M059J (cell line): ENCODE measurements at places on chromosomes 2 and 18.
A peak's percentile ranks its signal among the peaks of the same experiment; 100 is the strongest.

DNA sequence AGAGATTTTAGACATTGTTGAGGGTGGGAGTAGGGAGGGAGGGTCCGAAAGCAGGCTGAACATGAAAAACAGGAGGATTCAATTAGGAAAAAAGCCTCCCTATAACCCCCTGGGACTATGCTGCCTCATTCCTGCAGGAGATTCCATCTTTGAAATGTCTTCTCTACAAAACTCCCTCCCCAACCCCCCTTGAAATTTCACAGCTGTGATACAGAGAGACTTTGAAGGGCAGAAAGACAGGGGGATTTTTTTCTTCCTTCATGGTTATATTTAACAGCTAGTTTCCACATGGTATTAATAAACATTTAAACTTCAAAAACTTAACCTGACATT is 57.6 kb downstream of the TRIB2 start:
- DNase-seq: no peak

DNA sequence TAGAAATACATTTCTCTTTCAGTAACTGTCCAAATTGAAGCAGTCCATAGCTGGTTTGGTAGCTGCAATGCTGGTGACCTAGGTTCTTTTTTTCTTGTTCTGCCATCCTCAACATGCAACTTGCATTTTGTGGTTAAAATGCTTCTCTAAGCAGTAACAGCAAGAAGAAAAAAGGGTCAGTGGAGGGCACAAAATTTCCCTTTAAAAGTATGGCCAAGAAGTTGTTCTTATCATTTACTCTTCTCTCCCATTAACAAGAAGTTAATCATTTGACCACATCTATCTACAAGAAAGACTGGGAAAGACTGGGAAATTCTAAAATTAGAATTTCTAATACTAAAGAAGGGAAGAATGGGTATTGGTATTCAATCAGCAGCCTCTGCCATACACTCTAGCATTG is 569.9 kb downstream of the CPS1 start:
- DNase-seq: no peak

GRCh38 chr18:6256521-6256920 is 158.2 kb downstream of the L3MBTL4 start:
- no peak for DNase-seq

- peak; percentile 94 for DNase-seq
Measured at GRCh38 chr2:240433973-240434727, 1.3 kb upstream of the GPC1 start.

DNA sequence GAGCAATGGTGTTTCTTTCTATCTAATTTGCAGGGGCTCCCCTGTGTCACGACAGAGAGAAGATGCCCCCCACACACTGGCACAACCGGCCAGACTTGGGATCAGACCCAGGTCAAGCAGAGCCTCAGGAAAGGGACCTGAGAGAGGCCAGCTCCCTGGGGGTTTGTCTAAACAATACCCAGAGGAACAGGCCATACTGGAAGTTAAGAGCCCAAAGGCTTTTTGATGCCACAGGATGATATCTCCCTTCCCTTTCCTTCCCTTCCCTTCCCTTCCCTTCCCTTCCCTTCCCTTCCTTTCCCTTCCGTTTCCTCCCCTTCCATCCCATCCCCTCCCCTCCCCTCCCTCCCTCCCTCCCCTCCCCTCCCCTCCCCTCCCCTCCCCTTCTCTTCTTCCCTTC is 139.2 kb downstream of the ARL4C start:
- DNase-seq: no peak

DNA sequence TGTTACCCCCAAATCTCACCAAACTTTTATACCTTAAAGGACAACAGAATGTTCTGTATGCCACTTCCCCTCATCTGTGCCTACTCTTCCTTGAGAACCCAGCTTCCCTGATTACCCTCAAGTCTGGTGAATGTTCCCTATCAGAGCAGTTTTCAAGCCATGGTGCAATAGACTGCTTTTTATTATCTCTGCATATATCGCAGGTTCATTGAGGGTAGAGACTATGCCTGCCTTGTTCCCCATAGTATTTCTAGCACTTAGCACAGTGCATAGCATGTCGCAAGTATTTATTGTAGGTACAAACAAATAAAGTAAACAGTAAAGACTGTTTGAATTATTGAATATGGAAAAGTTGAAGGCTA is 146.6 kb downstream of the HAUS1 start:
- DNase-seq: no peak

DNA sequence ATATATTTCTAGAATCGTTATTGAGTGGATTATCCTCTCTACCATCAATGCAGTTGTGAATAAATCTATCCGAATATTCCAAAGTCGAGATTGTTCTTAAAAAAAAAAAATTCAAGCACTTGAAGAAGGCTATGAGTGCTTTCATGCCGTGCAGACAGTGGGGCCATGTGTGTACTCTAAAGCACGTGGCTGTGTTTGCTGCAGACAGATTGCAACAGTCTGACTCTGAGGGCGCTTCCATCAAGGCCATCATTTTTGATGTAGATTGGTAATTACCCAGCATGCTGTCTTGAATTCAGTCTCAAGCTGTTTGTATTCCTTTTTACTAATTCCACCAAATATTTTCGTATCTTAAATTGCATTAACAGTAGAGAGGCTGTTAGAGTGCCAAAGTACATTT is 325.9 kb upstream of the LINC00305 start:
- no peak for DNase-seq

- no peak for DNase-seq
Measured at GRCh38 chr18:48829443-48830149, 121.2 kb downstream of the SMAD7 start.

GRCh38 chr2:23589739-23590138 is 204.8 kb downstream of the KLHL29 start:
- DNase-seq: no peak

DNA sequence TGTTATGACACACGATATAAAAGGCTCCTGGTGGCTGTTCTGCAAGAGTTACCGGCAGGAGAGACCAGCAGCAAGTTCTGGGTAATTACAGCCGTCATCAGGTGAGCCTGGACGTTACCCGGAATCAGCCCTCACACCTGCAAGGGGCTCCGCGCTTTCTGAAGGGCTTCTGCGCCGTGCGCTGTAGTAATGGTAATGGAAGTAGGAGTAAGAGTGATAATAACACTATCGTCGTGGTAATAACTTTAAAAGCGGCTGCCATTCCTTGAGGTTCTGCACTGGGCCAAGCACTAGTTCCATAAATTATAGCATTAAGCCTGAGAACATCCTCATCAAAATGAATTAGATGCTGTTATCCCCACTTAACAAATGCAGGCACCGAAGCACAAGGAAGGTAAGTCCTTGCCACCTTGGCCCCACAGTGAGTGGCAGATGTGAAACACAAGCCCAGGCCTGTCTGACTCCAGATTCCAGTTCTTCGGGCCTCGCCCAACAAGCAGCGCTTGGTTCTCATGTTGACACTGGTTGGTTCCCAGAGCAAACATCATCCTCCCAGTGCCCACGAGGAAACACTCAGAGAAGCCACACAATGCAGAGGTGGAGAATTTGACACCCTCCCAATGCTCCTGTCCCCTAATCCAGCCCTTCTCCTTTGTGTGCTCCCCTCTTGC is 205.2 kb downstream of the EIPR1 start:
- DNase-seq: no peak
